Vagina (tissue), 2 donors: ENCODE measurements at places on chromosomes 2 and 18. TPM values are rescaled to one million over a fixed set of nuclear protein-coding genes. Genes with fewer than 3 reads are reported as not detected.

AQP12A gene
- not detected for total RNA-seq

SAG gene
- total RNA-seq: not detected

GRCh38 chr2:68764806-68765311 lies 30.2 kb downstream of the ARHGAP25 start:
- peaks cover 27% of the 10 kb centered on the region for H3K4me1 ChIP-seq
- H3K27me3 ChIP-seq: no peaks in the 10 kb centered on the region
- no peak for DNase-seq
- H3K4me3 ChIP-seq: no peak overlapping the region

DNA sequence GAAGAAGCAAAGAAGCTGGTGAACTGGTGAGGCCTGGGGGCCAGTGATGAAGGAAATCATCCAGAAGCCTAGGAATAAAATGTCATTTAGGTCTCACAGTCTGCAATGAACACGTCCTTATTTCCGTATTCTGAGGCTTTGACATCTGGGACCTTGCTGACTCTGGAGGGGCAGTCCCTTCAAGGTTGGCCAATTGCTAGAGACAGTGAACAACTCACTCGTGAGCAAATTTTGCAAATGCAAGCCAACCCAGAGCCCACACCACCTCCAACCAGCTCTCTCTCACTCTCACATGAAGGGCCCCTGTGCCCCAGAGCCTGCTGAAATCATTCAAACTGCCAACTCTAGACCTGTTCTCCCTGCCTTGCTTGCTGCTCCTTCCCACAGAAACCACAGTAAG lies 279.1 kb upstream of the LYPD1 start:
- no peak overlapping the region for H3K4me3 ChIP-seq
- DNase-seq: no peak
- H3K27ac ChIP-seq: no peak overlapping the region
- H3K27me3 ChIP-seq: no peaks in the 10 kb centered on the region
- H3K4me1 ChIP-seq: peaks cover 6% of the 10 kb centered on the region

GRCh38 chr18:11147962-11148679 lies 1.2 kb downstream of the PIEZO2 start:
- H3K4me1 ChIP-seq: peaks cover 25% of the 10 kb centered on the region
- no peak for DNase-seq
- H3K27ac ChIP-seq: no peak overlapping the region

GRCh38 chr18:30150586-30151250 lies 891.8 kb downstream of the DSC3 start:
- peaks cover 8% of the 10 kb centered on the region for H3K4me1 ChIP-seq
- H3K36me3 ChIP-seq: no peaks in the 10 kb centered on the region
- no peaks in the 10 kb centered on the region for H3K27me3 ChIP-seq
- no peak for DNase-seq
- no peak overlapping the region for H3K4me3 ChIP-seq

REG3G gene
- total RNA-seq: not detected

DNA sequence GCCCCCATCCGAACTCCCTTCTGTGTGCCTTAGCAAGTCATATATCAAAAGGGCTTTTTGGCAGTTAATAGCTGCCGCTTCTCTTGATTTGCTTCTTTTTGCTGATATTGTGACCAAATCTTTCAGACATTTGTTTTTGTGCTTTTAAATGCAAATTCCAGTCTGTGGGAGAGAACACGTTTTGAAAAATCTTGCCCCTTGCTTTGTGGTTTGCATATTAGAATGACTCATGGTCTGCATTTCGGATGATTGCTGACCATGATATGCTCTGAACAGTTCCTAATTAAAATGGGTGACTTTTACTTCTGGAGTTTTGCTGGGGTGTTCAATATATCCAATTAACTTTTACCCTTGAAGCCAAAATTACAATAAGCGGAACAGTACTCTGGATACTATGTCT lies 58.2 kb upstream of the ST6GAL2 start:
- no peaks in the 10 kb centered on the region for H3K36me3 ChIP-seq
- no peak for DNase-seq
- H3K27ac ChIP-seq: no peak overlapping the region
- no peaks in the 10 kb centered on the region for H3K4me1 ChIP-seq
- H3K4me3 ChIP-seq: no peak overlapping the region
- no peaks in the 10 kb centered on the region for H3K27me3 ChIP-seq

TMEM37 gene
- 3.2 TPM for total RNA-seq

- H3K4me3 ChIP-seq: no peak overlapping the region
- DNase-seq: peak; percentile 82
- no peaks in the 10 kb centered on the region for H3K27me3 ChIP-seq
- no peaks in the 10 kb centered on the region for H3K4me1 ChIP-seq
- no peaks in the 10 kb centered on the region for H3K36me3 ChIP-seq
Observed at GRCh38 chr2:121992700-121993099, 237.2 kb downstream of the TSN start.

GRCh38 chr2:229653531-229653930 lies 60.8 kb downstream of the DNER start:
- no peak for DNase-seq
- no peak overlapping the region for H3K27ac ChIP-seq
- H3K36me3 ChIP-seq: no peaks in the 10 kb centered on the region
- no peaks in the 10 kb centered on the region for H3K27me3 ChIP-seq
- H3K4me3 ChIP-seq: no peak overlapping the region

ZEB2 gene
- 63.6 TPM for total RNA-seq

DNA sequence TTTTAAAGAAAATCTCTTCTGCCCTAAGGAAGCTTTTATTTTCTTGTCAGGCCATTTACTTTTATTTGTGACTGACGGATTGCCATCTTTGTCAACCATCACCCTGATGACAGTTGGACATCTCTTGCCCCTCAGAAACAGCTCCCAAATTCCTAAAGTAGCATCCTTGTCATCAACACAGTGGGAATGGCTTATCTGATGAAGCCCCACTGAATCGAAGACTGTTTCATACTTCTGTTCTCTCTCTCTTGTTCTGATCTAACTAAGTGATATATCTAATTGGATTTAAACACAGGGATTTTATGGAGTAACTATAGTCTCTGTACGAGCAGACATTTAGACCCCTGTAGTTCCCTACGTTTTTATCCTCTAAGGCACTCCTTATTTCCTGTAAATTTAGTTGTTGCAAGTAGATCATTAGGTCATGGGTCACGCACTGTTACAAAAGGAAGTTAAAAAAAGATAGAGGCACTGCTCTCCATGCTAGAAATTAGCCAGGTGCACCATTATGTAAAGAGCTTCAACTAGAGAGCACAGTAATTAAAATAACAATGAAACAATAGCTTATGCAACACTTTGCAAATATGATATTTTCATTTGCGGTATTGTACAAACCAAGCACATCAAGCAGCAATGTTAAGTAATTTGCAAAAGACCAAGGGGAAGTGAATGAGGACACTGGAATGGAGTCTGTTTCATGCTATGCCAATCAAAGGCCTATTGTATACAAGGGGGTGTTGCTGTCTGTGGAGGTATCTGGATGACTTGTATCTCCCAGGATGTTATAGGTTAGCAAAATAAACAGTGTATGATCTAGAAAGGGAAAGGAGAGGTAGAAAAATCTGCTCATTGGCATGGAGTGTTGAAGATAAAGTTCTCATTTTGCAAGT lies 284.7 kb downstream of the LRRTM1 start:
- DNase-seq: no peak
- H3K27me3 ChIP-seq: no peaks in the 10 kb centered on the region
- H3K4me3 ChIP-seq: no peak overlapping the region
- H3K36me3 ChIP-seq: no peaks in the 10 kb centered on the region
- no peaks in the 10 kb centered on the region for H3K4me1 ChIP-seq
